ENCODE measurements at places on chromosomes 11 and 22.

- DNase-seq, result no peak
Observed at GRCh38 chr11:2741377-2742131, 41.8 kb upstream of the KCNQ1OT1 start.

DNA sequence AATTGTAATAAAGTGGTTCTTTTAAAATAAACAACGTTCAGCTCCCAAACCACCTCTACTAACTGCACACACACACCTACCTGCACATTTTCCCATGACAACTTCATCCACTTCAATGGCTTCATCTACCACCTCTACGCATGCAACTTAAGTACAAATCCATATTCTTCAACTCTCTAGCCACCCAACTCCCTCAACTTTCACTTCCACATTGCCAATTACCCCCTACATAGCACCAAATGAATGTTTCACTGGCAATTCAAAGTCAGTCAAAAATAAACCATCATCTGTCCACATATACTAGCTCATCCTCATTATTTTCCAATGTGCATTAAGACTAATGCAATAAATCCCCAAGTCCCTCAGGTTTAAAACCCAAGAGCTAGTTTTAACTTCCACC lies 50.7 kb upstream of the ARHGAP32 start:
- DNase-seq, result no peak

- no peak for DNase-seq
Observed at GRCh38 chr22:38259370-38259769, 13.4 kb downstream of the TMEM184B start.

- no peak for DNase-seq
Observed at GRCh38 chr11:26944866-26945664, 48.8 kb upstream of the FIBIN start.

DNA sequence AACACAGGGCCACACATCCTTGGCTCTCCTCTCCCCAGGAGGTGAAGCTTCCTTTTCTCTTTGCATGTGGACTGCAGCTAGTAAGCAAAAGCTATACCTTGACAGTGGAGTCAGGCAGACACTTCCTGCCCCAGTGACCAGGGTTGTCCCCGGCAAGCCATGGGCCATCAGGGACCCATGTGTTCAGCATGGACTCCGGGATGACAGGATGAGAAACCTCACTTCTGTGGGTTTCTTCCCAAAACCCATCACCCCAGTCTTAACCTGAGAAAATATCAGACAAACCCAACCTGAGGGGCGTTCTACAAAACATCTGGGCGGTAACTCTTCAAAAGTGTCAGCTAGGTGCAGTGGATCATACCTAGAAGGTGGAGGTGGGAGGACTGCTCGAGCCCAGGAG lies 40.2 kb downstream of the GNB1L start:
- no peak for DNase-seq

GRCh38 chr11:86630229-86630981 lies 42.0 kb downstream of the ME3 start:
- no peak for DNase-seq

DNA sequence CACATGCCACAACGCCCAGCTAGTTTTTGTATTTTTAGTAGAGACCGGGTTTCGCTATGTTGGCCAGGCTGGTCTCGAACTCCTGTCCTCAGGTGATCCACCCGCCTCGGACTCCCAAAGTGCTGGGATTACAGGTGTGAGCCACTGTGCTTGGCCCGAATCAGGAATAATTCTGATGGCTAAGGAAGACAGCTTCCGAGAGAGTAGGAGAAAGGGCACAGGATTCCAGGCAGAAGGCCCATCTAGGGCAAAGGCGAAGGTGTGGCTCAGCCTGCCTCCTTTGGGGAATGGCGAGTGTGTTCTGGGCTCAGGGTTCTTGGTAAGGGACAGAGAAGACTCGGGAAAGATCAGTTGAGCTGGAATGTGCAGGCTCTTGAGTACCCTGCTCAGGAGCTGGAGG lies 1.6 kb upstream of the SYCE3 start:
- DNase-seq, result no peak

DNA sequence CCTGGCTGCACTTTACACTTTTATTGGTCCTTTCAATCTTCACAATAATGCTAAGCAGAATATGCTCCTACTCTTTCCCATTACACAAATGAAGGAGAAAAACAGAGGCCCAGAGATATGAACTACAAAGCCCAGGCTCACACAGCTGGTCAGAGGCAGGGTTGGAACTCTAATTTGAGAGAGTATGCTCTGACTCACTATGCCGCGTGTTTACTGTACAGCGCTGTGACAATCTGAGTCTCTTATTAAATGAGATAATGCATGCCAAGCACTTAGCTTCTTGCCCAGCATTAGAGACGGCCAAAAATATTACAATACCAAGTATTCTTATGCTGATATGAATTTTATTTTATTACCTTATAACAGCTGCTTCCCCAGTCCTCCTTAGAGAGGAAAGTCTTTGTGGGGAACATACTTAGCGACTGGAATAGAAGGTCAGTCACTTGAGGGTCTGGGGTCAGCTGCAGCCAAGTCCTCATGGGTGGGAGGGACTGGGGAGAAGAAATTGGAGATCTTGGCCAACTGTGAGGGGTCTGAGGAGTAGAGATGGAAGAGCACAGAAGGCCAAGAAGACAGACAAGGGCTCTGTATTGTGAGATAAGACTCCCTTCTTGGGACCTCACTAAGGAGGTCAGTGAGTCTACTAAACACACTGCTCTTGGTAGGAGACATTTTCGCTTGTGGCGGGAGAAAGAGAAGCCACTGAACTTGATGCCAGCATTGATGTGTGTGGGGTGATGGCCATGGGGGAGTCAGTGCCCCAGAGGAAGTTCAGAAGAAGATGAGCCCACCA lies 150.8 kb upstream of the TIMP3 start:
- DNase-seq, result no peak

GRCh38 chr11:15927864-15928217 lies 428.5 kb downstream of the SOX6 start:
- no peak for DNase-seq

DNA sequence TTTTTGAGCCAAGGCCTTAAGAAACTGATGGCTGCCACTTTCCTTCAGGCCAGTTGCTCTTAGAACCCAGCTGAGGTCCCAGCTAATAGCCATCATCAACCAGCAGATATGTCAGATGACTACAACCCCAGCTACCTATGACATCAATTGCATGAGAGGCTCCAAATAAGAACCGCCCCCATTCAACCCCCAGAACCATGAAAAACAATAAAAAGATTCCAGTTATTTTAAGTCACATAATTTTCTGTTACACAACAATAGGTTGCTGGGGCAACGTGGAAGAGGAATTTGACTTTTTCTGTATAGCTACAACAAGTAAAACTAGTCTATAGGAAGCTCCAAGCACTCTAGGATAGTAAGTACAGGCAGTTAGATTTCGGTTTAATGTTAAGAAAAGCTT lies 216.3 kb upstream of the MTNR1B start:
- no peak for DNase-seq

DNA sequence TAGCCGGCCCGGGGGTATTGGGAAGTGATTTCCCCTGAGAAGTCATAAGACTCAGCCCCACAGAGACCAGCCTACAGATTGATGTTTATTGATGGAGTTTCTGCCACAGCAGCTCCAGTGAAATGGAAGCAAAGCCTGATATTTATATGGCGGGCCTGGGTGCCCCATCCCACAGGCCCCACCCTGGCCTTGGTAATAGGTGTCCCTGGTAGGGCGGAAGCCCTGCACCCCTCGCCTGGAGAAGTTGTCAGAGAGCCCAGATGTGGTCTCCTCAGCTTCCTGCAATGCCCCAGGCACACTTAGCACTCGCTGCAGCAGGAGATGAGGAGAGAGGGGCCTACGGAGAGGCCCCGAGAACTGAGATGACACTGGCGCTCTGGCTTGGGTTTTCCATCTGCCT lies 107.4 kb downstream of the MORC2 start:
- no peak for DNase-seq

DNA sequence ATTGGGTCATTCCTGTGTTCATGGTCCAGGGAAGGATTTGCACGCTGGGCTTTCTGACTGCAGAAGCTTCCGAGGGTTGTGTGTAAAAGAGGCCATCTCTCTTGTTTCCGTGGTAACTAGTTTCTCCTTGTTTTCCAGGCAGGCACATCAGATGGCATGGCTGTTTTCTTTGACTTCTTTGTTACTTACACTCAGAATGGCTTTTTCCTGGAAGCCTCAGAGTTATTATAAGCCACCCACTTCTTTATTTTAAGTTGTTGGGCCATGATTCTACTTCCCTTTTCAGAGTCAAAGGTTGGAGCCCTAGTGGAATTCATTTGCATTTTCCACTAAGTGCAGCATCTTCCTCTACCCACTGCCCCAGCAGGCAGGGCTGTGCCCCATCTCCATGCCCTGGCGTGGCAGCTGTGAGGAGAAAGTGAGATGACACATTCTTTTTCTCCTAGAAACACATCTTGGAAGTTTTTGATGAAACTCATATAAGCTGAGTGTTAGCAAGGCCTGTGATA lies 94.9 kb downstream of the PRR5L start:
- DNase-seq, result no peak
